Coronary artery (tissue), 2 donors: ENCODE measurements at places on chromosomes 16 and 17.
A peak's percentile ranks its signal among the peaks of the same experiment; 100 is the strongest.

DNA sequence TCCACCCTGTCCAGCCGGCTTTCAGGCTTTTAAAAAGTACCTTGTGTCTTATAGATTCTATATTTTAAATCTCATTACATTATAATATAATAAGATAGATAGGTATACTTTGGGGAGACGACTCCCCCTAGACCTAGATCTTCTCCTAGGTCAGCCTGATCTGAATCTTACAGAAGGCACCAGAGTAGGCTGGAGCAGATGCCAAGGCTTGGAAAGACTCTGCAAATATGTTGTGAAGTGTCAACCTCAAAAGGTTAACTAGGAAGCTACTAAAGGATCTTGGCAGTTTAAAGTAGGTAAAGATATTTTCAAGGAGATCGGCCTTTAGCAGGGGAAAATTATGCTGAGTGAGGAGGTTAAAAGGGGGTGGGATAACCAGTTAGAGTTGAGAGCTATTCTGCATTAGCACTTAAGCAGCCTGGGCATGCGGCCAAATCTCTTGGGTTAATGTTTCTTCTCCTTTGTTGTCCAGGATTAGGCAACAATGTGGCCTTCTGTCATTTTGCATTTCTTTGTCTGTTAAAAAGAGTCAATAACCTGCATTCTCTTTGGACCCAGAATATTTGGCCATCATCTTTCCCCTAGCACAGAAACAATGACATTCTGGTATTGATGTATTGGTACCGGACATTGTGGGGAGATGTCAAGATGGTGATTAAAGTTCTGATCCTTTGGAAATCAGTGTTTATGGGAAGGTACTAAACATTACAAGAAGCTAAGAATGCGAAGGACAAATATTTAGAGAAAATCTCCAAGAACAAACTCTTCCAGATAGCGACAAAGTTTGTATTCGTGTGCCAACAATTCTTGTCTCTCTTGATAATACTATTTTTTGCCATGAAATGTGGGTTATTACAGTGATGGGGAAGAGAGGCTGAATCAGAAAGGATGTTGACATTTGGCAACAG, 51.2 kb upstream of the DHX40 start:
- no peak for DNase-seq

DNA sequence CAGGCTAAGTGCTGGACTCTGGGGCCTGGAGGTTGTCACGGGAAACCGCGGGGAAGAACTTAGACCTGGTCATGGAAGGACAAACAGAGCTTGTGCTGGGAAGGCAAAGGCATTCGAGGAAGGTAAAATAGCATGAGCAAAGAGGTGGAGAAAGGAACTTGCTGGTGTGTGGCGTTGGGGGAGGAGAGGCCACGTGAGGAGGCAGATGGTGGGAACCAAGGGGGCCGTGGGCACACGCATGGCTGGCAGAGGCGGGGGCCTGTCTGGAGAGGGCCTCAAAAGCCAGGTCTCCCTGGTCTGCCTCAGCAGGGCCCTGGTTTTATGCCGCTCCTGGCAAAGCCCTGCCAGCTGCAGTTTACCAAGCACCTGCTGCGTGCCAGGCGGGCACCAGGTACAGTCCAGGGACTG, 15.3 kb downstream of the CORO7 start:
- DNase-seq, result no peak

GRCh38 chr17:3039736-3040135, 23.7 kb downstream of the OR1D5 start:
- no peak for DNase-seq

DNA sequence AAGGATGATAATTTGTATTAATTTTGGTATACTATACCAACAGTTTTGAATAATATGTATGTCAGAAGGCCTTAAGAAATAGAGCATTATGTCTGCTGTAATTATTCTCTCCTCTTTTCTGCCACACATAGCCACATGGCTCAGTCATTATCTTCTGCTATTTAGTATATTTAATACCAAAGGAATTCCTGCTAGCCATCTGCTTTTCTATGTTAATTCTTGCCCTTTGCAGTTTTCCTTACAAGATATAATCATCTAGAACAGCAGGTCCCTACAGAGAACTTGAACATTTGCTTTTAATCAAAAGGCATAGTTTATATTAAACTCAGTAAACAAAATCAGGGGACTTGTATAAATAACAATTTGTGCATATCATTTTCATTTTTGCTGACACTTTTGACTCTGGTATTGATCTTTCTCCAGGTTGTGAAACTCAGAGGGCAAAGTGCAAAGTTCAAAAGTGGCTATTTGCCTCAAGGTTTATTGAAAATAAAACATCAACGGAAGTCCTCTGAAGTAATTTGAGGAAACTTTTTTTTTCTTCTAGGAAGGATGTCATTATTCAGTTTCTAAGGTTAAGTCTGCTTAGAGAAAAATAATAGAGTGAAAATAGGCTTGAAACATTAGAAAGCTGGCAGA, 702.0 kb downstream of the KCNJ2 start:
- no peak for DNase-seq

GRCh38 chr16:66849021-66849420, 4.8 kb downstream of the CA7 start:
- no peak for DNase-seq

GRCh38 chr16:76309639-76310335, 32.6 kb downstream of the CNTNAP4 start:
- DNase-seq, result no peak

DNA sequence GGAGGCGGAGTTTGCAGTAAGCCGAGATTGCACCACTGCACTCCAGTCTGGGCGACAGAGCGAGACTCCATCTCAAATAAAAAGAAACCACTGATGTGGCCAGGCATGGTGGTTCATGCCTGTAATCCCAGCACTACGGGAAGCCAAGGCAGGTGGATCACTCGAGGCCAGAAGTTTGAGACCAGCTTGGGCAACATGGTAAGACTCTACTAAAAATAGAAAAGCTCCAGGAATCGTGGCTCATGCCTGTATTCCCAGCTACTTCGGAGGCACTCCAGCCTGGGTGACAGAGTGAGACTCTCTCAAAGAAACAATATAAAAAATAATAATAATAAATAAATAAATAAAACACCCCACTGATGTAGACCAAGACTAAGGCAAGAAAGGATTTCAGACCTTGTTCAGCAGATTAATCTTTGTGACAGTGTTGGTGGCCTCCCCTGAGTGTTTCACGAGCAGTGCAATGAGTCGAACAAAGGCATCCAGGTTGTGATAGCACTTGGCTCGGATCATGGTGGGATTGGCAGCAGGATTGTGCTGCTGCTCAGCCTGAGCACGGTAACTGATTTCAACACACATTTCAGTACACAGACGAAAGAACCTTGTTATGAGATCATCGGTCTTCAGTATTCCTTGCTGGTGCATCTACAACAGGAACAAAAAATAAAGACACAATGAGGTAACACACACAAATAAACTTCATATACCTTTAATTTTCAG, 18.6 kb downstream of the SETD6 start:
- no peak for DNase-seq

DNA sequence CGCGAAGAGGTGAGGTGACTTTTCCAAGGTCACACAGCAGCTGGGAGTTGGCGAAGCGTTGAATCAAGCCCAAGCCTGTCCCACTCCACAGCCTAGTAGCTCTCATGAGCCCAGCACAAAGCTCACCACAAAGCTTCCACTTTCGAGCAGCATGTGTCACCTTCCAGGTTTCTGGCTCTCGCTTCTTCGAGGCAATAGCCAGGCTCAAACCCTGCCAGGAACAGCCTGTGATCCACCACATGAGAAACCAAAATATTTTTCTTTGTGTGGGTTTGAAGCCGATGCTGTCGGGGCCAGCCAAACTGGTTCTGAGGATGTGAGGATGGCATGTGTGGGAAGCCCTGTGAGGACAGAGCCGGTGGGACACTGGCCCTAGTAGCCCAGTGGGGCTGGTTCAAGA, 68.1 kb downstream of the COG7 start:
- DNase-seq, result no peak

DNA sequence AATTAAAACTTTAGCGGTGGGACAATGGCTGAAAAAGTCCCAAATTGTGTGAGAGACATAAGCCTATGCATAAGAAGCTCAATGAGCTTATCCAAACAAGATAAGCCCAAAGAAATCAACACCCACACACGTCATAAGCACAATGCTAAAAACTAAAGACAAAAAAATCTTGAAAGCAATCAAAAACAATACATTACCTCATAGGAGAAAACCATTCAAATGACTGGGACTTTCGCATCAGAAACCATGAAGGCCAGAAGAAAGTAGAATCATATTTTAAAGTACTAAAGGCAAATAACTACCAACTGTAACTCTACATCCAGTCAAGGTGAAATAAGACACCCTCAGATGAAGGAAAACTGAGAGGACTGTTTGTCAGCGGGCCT, 50.2 kb downstream of the ZCCHC14 start:
- DNase-seq, result no peak

DNA sequence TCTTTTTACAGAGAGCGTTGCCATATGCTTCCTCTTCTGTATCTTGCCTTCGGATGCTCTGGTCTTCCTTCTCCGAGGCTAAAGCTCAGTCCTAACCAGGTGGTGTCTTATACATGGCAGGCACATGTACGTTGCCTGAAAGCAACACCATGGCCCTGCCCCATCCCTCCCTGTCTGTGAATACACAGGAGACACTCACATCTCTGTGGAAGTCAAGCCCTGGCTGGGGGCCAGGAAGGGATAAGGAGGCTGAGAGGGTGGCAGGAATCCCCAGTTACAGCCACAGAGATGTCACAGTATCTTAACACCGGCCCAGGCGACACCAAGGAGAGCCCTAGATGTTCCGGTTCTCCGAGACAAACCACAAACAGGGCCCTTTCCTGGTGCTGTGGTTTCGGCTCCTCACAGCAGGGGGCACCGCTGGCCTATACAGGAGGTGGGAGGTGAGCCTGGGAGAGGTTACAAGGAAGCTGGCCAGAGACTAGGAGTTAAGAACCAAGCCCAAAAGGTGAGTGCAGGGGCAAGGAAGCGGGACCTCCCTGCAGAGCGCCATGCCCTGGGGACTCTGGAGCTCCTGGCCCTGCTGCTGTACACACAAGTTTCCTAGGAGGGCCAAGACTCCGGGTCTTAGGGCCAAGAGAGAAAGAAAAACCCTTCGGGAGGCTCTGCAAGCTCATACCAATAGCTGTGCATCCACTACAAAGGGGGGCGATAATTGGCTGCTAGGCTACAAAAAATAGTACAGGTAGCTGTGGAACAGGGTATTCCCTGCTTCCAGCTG, 41.7 kb downstream of the SRL start:
- DNase-seq, result no peak

- DNase-seq, result no peak
These were observed 675.3 kb downstream of the MAF start for GRCh38 chr16:78925083-78925767.

- peak; percentile 96 for DNase-seq
These were observed 65.2 kb downstream of the ABCC1 start for GRCh38 chr16:16014329-16015224.

GRCh38 chr16:49661465-49662187, 194.3 kb downstream of the ZNF423 start:
- DNase-seq, result no peak

- no peak for DNase-seq
These were observed 24.8 kb downstream of the RPGRIP1L start for GRCh38 chr16:53678756-53679343.

DNA sequence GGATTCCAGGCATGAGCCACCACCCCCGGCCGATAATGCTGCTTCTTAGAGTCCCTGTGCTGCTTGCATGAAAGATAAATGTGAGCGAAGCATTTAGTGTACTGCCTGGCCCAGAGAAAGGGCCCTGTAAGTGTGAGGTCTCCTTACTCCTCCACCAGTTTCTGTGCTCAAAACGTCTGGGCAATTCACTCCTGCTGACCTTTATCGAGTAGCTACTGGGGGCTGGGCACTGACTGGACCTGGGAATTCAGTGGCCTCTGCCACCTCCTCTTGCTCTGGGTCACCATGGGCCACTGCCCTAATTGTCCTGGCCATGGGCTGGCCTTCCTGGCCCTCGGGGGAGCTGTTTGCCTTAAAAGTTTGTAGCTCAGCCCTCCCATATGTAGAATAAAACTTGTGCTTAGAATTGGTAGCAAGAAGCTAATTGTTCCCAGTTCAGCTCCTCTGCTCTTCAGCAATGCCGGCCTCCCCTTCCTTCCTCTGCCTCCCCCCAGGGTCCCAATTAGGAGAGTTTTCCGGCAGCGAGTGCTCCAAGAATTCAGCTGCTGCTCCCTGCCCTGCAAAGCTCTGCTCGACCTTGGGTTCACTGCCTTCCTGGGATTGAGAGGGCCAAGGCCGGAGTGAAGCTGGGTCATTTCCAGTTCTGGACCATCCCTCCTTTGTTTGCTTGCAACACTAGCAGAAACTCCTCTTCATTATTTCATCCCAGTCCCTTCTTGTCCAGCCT, 98.9 kb upstream of the CDC42EP4 start:
- peak; percentile 63 for DNase-seq

- DNase-seq, result no peak
These were observed 31.4 kb downstream of the SOX8 start for GRCh38 chr16:1012722-1013592.

DNA sequence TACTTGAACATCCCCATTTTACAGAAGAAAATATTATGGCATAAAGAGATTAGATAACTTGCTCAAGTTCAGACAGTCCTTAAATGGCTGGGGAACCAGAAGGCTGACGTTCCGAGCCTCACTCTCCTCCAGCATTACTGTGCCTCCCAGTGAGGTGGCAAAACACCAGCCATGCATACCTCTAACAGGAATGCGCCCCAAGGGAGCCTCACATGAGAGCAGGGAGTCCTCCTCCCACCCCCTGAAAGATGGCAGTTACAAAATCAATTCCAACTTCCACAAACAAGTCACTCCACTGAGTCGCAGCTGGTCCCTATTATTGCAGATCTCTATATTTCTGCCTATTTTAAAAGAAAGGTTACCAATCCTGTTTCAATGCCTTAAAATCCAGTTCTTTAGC, 55.5 kb downstream of the ANKFY1 start:
- peak; percentile 83 for DNase-seq

- DNase-seq, result no peak
These were observed 23.4 kb downstream of the NME2 start for GRCh38 chr17:51189628-51190027.

DNA sequence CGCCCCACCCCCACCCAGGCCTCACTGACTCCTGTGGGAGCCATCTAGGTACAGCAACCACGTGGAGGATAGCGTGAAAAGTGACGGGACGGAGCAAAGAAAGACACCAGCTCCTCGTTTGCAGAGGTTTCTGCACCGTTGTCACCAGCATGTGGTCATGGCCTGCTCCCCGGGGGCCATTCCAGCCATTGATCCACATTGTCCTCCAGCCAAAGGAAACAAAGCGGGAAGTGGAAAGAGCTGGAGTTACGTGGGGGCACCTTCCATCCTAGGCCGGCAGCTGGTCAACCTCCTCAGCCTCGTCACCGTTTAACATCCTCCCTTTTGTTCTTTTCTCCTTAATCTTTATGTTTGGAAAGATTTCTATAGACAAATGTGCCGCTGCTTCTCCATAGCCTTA, 153.7 kb downstream of the RPTOR start:
- DNase-seq, result no peak

GRCh38 chr17:18368946-18369345, 5.6 kb upstream of the SHMT1 start:
- no peak for DNase-seq

DNA sequence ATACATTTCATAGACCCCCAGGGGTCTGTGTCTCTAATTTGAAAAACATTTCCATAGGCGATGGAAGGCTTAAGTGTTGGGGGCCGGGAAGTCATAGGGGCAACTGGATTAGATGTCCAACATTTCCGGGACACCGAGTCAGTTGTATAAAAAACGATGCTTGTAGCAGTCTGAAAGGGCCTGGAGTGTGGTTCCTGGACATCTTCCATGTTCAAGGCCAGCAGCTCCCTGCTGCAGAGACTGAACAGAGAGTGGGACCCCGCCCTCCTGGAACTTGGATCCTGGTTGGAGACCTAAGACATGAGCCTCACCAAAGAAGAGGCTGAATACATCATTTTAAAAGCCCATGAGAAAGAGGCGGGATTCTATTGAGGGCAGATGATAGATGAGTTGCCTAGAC, 82.0 kb upstream of the ZNF423 start:
- peak; percentile 17 for DNase-seq
